Stimulated activated CD4-positive, alpha-beta T cell treated with anti-CD3 and anti-CD28 coated beads, Interleukin-4, amount 100 ng/mL, for 4 hours (primary cell): ENCODE measurements at places on chromosomes 6 and 20.

- no peak for DNase-seq
Observed at GRCh38 chr20:58000861-58001260, 227.6 kb downstream of the ANKRD60 start.

- DNase-seq: no peak
Observed at GRCh38 chr6:31004794-31005193, 5.5 kb upstream of the MUC22 start.

- DNase-seq: no peak
Observed at GRCh38 chr20:33645072-33645358, 17.1 kb upstream of the C20orf144 start.

DNA sequence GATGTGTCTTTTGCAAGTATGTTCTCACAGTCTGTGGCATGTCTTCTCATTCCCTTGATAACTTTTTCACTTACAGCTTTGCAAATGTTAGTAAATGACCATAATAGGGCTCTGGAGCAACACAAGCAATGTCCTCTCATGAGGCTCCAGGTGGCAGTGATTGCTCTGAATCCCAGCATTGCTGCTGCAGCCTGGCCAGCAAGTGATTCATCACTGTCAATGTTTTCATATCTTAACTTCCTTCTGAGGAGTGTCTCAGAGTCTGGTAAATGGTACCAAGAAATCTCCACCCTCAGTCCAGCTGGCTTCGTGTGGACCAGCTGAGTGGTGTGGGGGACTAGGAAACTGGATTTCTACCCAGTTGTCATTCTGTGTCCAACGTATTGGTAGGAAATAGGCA lies 139.6 kb downstream of the MYLK4 start:
- no peak for DNase-seq

DNA sequence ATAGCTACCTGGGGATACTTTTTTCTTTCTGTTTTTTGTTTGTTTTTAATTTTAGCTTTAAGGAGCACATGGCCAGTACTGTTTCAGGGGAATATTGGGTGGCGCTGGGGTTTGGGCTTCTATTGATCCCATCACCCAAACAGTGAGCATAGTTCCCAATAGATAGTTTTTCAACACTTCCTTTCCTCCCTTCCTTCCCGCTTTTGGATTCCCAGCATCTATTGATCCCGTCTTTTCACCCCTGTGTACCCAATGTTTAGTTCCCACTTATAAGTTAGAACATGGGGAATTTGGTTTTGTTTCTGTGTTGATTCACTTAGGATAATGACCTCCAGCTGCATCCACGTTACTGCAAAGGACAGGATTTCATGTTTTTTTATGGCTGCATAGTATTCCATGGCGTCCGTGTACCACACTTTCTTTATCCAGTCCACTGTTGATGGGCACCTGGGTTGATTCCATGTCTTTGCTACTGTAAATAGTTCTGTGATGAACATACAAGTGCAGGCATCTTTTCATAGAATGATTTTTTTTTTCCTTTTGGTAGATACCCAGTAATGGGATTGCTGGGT lies 20.1 kb downstream of the NQO2 start:
- DNase-seq: no peak

- no peak for DNase-seq
Observed at GRCh38 chr6:40720375-40720748, 133.2 kb upstream of the LRFN2 start.

DNA sequence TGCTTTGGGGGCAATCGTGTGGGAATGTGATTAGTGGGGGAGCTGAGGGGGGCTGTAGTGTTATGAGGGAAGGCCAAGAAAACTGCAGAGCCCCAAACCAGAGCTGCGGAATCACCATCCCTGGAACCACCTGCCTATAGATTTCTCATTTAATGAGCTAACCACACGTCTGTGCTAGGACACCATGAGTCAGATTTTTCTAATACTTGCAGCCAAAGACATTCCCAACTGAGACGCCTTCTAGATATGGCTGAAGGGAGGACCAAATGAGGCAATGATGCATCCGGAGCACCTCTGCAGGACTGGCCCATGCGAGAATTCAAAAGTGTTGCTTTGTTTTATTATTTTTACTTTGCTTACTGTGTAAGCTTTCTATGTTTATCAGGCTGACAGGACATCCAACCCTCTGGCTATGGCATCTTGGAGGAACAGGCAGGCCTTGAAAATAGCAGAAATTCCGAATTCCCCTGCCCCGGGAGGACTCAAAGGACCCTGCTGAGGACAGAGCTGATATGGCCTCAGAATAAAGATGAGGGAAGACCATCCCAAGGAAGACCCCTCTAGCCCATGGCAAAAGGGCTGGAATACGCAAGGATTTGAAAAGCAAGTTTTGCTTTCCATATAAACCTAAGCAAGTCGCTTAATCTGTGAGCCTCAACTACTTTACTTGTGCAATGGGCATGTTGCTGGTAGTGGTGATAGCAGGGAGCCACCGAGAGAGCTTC lies 3.1 kb upstream of the PTGIS start:
- no peak for DNase-seq

- no peak for DNase-seq
Observed at GRCh38 chr20:41509316-41510200, 108.6 kb downstream of the CHD6 start.

DNA sequence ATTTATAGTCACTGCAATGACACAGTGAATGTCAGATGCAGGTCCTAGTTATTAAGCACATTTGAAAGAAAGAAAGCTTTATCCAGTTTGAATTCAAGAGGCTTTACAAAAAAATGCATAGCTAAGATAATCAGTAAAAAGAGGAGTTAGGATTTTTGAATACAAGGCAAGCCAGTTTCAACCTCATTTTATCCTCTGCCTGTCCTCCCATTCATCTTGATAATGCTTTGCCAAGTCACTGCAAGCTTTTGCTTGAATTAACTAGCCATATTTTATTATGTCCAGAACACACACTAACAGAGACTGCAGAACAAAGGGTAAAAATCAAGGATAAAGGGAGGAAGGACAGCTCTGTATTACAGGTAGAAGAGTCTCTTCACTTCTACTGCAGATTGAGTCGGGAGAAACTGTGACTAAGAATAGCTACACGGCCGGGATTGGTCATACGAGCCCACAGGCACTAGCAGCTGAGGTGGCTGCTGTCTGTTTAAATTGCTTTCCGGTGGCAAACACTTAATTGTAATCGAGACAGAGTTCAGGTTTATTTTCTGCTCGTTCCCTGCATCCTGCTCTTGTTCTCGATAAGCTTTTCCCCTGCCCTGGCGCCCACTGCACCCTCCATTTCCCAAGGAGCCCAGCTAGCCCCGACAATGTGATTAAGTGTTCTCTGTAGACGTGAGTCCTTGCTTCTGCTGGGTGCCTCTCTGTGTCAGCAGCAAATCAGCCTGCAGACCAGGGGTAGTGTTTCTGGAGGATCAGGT lies 30.5 kb upstream of the AKAP12 start:
- no peak for DNase-seq
